ENCODE measurements at places on chromosomes 3 and 15. TPM values are rescaled to one million over a fixed set of nuclear protein-coding genes. Genes with fewer than 3 reads are reported as not detected.

The SLC12A8 gene
- total RNA-seq = 23.7 TPM

The CELF6 gene
- 1.1 TPM for total RNA-seq

The CFAP92 gene
- total RNA-seq = 2.9 TPM

The DNAH12 gene
- total RNA-seq = 0.09 TPM

The SLC15A2 gene
- 2.5 TPM for total RNA-seq

The PTX3 gene
- total RNA-seq = 2.1 TPM

The C3orf22 gene
- total RNA-seq = not detected

GRCh38 chr3:151168269-151169094, 34.5 kb downstream of the GPR171 start:
- DNase-seq = peak; percentile 68

DNA sequence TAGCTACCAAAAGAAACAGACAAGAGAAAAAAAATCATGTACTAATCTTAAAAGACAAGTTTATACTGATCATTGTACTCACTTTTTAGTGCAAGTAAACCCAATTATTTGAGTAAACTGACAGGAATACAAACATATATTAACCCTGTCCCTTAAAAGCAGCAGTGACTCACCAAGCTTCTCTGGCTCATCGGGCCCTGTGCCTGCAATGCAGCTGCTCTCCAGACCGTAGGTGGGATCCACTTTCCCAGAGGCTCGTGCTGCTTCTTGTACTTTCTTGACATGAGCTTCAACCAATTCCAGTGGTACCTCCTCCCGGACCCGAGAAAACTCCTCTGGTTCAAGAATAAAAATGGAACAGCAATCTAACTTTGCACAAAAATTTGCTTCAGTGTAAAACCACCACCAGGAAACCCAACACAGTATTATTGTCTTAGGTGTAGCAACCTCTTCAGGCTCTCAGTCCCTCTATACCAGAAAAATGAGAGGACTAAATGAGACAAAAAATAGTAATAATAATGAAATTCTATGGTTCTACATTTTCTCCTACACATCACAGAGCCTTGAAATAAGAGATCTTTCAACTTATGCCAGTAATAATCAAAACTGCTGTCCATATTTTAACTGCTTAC, 82.6 kb upstream of the CSPG5 start:
- no peak for DNase-seq

- DNase-seq = no peak
Observed at GRCh38 chr3:178342111-178342510, 194.1 kb upstream of the KCNMB2 start.

DNA sequence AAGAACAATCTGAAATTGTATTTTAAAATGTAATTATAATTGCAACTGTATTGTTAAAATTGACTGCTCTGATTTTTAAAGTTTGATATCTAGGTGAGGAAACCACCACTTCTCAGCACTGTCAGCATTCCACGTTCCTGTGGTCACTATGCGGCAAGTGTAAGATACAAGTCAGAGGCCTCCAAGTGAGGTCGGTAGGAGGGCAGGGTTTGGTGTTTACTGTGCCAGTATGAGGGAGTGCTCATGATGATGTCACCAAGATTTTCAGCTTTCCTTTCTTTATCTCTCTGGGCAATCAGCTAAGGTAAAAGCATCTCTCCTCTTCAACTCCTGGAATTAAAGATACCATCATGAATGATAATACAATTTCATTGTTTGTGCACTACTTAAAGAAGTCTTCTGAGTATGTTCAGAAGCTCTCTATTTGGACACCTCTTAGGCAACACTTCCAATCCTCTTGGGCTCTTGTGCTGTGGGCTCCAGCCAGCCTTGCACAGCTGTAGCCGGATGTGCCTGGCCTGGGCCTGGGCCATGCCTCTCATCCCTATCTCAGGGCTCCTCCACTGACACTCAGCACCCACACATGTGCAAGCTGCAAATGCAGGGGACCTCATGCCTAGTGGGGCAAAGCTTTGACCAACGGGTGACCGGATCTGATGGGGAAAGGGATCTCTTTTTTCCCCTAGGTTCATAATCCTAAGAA, 42.9 kb downstream of the CCR3 start:
- DNase-seq = no peak

DNA sequence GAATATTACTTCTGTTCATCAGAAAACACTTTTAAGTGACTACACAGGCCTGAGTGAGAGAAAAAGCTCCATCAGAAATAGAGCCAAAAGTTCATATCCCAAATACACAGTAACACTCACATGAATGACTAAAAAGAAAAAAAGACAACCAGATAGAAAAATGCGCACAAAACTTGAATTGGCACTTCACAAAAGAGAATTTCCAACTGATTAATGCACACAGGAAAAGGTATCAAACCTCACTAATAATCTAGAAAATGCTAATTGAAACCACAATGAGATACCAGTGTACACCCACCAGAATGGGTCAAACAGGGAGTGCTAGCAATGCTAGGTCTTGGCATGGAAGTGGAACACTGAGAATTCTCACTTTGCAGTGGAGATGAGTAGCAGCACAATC, 78.6 kb downstream of the HERC2 start:
- DNase-seq = no peak

GRCh38 chr15:83061680-83062079, 5.4 kb downstream of the BTBD1 start:
- DNase-seq = no peak

- no peak for DNase-seq
Observed at GRCh38 chr3:17044855-17045254, 160.1 kb downstream of the PLCL2 start.

GRCh38 chr3:40598962-40599361, 74.2 kb downstream of the ZNF621 start:
- no peak for DNase-seq

DNA sequence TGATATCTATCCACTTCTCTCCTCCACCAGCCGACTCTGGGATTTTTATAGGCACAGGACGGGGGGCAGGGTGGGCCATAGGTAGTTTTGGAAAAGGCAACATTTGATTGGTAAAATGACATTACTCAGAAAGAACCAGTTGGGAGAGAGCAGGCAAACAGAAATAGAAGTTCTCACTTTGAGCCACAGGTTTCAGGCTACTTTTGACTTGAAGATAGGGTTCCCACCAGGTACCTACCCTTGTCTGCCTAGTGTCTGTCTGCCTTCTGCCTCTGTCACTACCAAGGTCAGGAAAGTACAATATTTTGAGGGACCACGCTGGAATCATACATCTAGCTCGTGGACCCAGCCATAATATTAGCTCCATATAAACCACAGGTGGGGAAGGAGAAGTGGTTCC, 412.9 kb upstream of the GRM7 start:
- no peak for DNase-seq

- peak; percentile 40 for DNase-seq
Observed at GRCh38 chr3:173617490-173617889, 219.9 kb downstream of the NLGN1 start.

DNA sequence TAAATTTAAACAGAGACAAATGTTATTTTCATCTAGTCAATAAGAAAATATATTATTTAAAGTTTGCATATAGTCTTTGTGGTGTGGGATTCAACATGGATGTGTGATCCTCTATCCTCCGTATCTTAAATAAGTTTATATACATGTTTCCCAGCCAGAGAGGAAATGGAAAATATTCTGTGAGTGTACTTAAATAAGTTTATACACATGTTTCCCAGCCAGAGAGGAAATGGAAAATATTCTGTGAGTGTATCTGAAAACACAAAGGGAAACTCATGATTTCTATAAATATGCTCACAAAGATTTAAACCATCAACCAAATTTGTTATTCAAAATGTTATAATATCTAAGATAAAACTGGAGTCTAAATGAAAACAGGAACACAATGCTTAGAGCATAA, 110.0 kb upstream of the MELTF start:
- DNase-seq = no peak

DNA sequence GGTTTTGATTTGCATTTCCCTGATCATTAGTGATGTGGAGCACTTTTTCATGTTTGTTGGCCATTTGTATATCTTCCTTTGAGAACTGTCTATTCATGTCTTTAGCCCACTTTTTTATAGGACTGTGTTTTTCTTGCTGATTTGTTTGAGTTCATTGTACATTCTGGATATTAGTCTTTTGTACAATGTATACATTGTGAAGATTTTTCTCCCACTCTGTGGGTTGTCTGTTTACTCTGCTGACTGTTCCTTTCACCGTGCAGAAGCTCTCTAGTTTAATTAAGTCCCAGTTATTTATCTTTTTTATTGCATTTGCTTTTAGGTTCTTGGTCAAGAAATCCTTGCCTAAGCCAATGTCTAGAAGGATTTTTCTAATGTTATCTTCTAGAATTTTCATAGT, 91.1 kb upstream of the ATP11B start:
- no peak for DNase-seq

- peak; percentile 83 for DNase-seq
Observed at GRCh38 chr3:46405301-46406019, 1.4 kb downstream of the CCR5AS start.

DNA sequence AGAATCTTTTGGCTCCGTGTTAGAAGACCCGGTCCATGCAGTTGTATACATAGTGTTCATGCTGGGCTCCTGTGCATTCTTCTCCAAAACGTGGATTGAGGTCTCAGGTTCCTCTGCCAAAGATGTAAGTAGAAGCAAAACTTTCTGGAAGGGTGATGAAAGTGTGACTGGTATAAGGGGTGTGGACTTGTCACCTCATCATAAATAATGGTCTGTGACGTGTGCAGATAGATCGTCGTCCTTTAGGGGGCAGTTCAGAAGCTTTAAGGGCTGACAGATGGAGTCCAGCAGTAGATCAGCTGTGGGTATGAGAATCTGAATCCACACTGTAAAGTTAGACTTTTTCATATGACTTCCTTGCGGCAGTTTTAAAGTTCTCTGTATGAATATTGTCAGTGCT, 15.3 kb downstream of the SEC61A1 start:
- DNase-seq = no peak

GRCh38 chr3:82633319-82633718, 871.9 kb upstream of the GBE1 start:
- no peak for DNase-seq

GRCh38 chr15:70342554-70343548, 245.1 kb upstream of the TLE3 start:
- DNase-seq = no peak

DNA sequence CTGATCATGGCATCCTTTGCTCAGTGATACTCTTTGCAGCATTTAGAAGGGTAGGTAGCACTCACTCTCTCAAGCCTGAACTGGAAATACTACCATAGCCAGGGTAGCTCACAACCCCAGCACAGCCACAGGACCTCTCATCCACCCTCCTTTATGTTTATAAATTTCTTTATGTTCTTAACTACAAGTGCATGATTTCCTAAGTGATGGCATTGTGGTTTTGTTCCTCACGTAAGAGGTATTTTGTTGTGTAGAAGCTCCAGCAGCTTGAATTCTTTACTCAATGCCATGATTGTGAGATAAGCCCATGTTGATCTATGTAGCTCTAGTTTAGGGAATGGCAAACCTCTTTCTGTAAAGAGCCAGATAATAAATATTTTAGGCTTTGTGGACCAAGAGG, 7.9 kb upstream of the RTP3 start:
- DNase-seq = no peak

GRCh38 chr3:82596805-82597204, 835.4 kb upstream of the GBE1 start:
- no peak for DNase-seq

DNA sequence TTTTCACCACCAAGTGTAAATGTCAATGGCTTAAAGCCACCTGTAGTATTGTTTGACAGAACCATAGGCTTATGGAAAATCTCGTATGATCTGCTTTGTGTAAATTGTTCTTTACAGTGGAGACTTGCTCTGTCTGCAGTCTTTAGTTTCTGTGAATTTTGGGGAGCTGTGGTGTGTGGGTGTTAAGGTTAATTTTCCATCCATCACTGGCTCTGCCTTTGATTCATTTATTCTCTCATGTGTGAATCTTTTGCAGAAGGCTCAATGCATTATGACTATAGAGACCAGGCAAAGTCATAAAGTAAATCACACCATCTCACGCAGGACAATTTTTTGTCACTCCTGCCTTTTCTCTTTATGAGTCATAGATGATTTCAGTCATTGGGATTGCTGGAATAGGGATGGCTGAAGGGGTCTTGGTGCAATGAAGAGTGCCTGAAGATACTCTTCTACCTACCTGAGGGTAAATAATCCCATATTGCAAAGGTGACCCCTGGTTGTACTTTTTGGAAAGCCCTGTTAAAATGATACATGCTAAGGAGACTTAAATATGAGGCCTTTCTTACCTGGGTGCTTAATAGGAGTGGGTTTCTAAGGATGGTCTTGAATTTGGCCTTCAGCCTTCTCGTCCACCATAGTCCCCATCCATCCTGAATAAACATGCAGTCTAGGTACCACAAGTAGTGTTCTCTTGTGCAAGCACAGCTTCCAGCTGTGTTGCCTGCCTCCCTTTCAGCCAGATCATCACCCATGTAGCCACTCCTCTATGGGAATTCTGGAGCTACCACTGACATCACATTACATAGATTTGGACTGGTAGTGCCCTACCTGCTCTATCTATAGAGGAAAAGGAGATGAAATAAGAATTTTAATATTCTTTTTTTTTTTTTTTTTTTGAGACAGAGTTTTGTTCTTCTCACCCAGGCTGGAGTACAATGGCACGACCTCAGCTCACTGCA, 14.3 kb downstream of the TGFBR2 start:
- no peak for DNase-seq

DNA sequence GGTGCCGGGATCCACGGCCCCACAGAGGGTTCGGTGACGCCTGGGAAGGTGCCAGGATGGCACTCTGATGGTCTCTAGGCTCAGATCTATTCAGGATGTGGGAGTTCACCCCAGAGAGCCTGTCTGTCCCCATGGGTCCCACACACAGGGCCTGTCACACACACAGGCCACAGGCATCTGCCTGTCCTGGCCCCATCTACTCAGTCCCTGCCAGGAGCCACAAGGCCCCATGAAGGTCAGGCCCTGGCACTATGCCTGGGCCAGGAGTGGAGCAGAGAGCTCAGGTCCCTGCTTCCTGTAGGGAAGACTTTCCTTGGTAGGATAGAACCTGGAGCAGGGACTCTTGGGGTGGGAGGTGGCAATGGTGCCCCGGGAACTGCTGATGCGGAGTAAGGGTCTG, 49.0 kb upstream of the FURIN start:
- DNase-seq = no peak

DNA sequence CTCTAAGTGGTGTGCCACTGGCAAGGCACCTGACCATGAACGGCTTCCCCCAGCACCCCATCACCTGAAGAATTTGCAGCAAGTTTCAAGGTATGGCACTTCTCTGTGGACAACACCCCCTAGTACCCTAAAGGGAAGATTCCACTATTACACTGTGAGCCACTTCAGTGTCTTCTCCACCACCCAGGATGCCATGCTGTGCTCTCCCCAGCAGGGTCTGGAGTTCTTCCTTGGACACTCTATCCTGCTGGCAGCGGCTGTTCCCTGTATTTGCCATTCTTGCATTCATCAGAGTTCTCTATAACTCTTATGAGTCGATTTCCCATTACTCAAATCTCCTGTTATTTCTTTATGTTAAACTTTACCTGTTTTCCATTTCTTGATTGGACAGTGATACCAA, 33.9 kb upstream of the RNU6-1 start:
- no peak for DNase-seq

- DNase-seq = no peak
Observed at GRCh38 chr15:67039384-67040075, 25.9 kb upstream of the SMAD3 start.

- no peak for DNase-seq
Observed at GRCh38 chr15:81312790-81313543, 11.0 kb downstream of the STARD5 start.
